Spleen (tissue), 13 donors: ENCODE measurements at places on chromosomes 5 and 9. TPM values are rescaled to one million over a fixed set of nuclear protein-coding genes. Genes with fewer than 3 reads are reported as not detected.

OSTF1 gene
- total RNA-seq: 76.4 TPM

IFNK gene
- total RNA-seq: not detected

DNA sequence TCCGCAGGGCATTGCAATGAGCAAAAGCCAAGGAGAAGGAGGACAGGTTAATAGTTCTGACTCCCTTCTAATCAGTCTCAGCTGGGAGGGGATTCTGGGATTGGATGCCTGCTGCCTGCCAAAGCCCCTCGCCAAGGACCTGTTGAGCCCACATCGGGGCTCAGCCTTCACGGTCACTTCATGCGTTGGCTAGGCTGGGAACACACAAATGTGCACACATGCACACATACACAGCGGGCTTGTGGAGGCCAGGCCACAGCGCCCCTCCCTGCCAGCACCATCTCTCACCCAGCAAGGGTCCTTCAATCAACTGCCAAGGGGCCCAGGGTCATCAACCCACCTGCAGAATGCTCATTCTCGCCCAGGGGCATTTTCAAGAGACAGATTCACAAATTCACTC, 113.9 kb downstream of the C5orf15 start:
- DNase-seq: no peak
- H3K27ac ChIP-seq: no peak overlapping the region
- H3K36me3 ChIP-seq: no peaks in the 10 kb centered on the region
- H3K4me1 ChIP-seq: no peaks in the 10 kb centered on the region

GRCh38 chr9:7828334-7828733, 28.8 kb upstream of the DMAC1 start:
- no peaks in the 10 kb centered on the region for H3K36me3 ChIP-seq
- no peak overlapping the region for H3K27ac ChIP-seq
- DNase-seq: no peak
- no peak overlapping the region for H3K4me3 ChIP-seq

DNA sequence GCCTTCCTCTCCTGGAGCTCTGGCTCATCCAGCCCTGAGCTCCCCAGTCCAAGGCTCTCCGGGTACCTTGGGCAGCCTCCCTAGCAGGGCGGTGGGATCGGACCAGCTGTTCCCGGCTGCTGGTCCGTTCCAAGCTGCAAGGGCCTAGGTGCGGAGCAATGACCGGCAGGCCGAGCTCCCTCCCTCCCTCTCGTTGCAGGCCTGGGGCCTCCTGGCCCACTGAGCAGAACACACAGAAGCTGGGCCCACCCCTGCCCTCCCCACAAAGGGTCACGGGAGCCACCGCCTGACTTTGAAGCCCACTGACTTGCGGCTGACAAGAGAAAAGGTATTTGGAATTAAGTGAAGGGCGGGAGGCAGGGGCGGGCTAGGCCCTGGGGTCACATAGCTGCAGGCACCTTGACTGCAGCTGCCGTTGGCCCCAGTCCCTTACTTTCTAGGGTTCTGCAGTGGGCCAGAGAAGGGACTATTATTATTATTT, 104.7 kb upstream of the IER5L start:
- no peaks in the 10 kb centered on the region for H3K27me3 ChIP-seq
- no peaks in the 10 kb centered on the region for H3K36me3 ChIP-seq
- peaks cover 36% of the 10 kb centered on the region for H3K4me1 ChIP-seq
